ENCODE measurements at places on chromosomes 16 and 17. TPM values are rescaled to one million over a fixed set of nuclear protein-coding genes. Genes with fewer than 3 reads are reported as not detected.

HS3ST3A1 gene
- 0.99 TPM for total RNA-seq

TM4SF5 gene
- total RNA-seq, result not detected

MTHFSD gene
- 19.0 TPM for total RNA-seq

SPNS2 gene
- 0.13 TPM for total RNA-seq

IL4R gene
- 76.6 TPM for total RNA-seq

All from smooth muscle cell of the pulmonary artery (primary cell).